ENCODE measurements at places on chromosomes 5 and 9.

- no peak overlapping the region for H3K27ac ChIP-seq
- H3K4me1 ChIP-seq, result no peaks in the 10 kb centered on the region
- DNase-seq, result no peak
- H3K27me3 ChIP-seq, result no peaks in the 10 kb centered on the region
Measured at GRCh38 chr5:173626505-173626820, 10.0 kb upstream of the BOD1 start.

DNA sequence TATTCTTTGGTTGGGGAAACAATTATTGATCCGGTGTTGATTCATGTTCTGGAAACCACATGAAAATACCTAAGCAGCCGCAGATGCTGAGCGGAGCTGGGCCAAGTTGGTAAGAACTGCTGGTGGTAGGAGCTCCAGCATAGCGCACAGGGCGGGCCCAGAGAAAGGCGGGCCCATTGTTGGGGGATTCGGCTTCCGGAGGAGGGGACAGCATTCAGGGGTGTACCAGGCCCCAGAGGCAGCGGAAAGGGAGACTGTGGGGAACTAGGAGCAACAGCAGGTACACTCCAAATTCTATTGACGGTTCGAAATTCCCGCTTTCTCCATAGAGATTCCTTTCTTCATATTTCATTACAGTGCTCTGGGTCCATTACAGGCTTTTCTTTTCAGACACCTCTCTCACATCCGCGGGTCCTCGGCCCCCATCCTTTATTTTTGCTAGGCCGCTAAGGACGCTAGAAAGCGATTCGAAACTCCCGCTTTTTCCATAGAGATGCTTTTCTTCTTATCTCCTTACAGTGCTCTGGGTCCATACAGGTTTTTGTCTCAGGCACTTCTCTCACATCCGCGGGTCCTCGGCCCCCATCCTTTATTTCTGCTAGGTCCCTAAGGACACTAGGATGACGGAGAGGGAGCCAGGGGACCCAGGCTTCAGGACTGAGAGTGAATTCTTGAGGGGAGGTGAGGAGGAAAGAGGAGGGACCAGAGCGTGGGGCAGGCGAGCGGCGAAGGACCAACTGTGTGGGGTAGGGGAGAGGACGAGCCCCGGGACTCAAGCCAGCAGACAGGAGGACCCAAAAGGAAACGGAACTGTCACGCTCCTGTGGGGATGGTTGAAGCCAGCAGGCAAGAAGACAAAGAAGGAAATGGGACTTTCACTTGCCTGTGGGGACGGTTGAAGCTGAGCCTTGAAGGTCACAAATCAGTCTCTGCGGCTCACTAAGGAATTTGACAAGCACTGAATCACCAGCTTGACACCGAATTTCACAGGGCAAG is at the start of gene CCDC152:
Gene CCDC152, plus strand, starts transcription at position 213 of the 996 bp plus-strand sequence. CDS start 2,304 bp downstream, outside the sequence.
- DNase-seq, result peak; percentile 54
- H3K4me3 ChIP-seq, result peak within 1 kb of the TSS; percentile 10
- no peaks in the 10 kb centered on the region for H3K4me1 ChIP-seq
- no peak within 1 kb of the TSS for H3K27ac ChIP-seq
- no peaks in the 10 kb centered on the region for H3K27me3 ChIP-seq

GRCh38 chr9:4665357-4665756 is 923 bp downstream of the SPATA6L start:
- no peak for DNase-seq
- no peak overlapping the region for H3K4me3 ChIP-seq
- peaks cover 7% of the 10 kb centered on the region for H3K4me1 ChIP-seq
- H3K36me3 ChIP-seq, result no peaks in the 10 kb centered on the region

GRCh38 chr5:59433174-59433573 is 460.4 kb downstream of the PDE4D start:
- no peaks in the 10 kb centered on the region for H3K27me3 ChIP-seq
- no peaks in the 10 kb centered on the region for H3K4me1 ChIP-seq
- no peak overlapping the region for H3K27ac ChIP-seq
- no peak for DNase-seq
- no peaks in the 10 kb centered on the region for H3K36me3 ChIP-seq

- no peaks in the 10 kb centered on the region for H3K36me3 ChIP-seq
- no peaks in the 10 kb centered on the region for H3K4me1 ChIP-seq
- H3K27ac ChIP-seq, result no peak overlapping the region
- DNase-seq, result peak; percentile 16
- H3K27me3 ChIP-seq, result no peaks in the 10 kb centered on the region
- H3K4me3 ChIP-seq, result no peak overlapping the region
Measured at GRCh38 chr5:171676286-171676944, 109.2 kb upstream of the SMIM23 start.

GRCh38 chr9:96199006-96199405 is 103.0 kb downstream of the HSD17B3 start:
- H3K4me1 ChIP-seq, result no peaks in the 10 kb centered on the region
- H3K27ac ChIP-seq, result no peak overlapping the region
- no peaks in the 10 kb centered on the region for H3K27me3 ChIP-seq

- no peaks in the 10 kb centered on the region for H3K27me3 ChIP-seq
- no peak overlapping the region for H3K4me3 ChIP-seq
- H3K36me3 ChIP-seq, result no peaks in the 10 kb centered on the region
- H3K4me1 ChIP-seq, result no peaks in the 10 kb centered on the region
- H3K27ac ChIP-seq, result no peak overlapping the region
Measured at GRCh38 chr9:36924071-36924470, 110.0 kb downstream of the PAX5 start.

DNA sequence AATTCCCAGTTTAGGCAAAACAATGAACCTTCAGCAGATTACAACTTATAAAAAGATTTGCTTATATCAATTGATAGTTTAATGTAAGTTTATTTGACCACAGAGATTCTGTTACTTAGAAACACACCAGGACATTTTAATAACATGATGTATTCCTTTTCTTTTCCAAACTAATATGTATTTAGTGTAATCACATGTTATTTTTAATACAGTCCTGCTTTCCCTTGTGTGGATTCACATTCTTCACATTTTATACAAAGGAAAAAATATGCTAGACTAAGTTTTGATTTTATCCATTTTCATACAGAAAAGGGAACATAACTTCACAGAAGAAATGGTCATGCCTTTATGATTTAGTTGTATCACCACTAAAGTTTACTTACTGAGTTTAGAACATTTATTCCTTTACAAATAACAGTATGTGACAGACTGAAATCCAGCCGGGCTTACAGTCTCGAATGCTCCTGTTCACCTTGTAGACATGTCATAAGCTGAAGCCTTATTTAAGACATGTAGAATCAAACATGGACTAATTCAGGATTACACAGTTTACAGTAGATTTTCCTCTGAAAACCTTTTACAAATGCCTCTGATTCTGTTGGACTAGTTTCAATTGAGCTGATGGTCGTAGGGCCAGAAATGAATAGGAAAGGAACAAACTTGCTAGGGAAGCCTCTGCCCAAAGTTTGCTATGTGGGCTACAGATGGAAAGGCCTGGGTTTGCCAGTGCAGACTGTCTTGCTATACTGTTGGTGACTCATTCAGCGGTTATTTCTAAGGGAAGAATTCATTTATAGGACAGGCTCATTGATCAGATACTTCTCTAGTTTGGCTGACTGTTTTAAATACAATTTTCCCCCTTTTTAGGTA is 6.6 kb upstream of the ASPN start:
- H3K36me3 ChIP-seq, result no peaks in the 10 kb centered on the region
- H3K4me3 ChIP-seq, result no peak overlapping the region
- DNase-seq, result no peak
- peaks cover 9% of the 10 kb centered on the region for H3K4me1 ChIP-seq

GRCh38 chr5:68325065-68325580 is 109.6 kb downstream of the PIK3R1 start:
- H3K27ac ChIP-seq, result no peak overlapping the region
- no peak overlapping the region for H3K4me3 ChIP-seq
- H3K36me3 ChIP-seq, result no peaks in the 10 kb centered on the region
- no peak for DNase-seq
- no peaks in the 10 kb centered on the region for H3K4me1 ChIP-seq
- no peaks in the 10 kb centered on the region for H3K27me3 ChIP-seq

- H3K27ac ChIP-seq, result no peak overlapping the region
- peaks cover 17% of the 10 kb centered on the region for H3K36me3 ChIP-seq
- peaks cover 6% of the 10 kb centered on the region for H3K4me1 ChIP-seq
- H3K4me3 ChIP-seq, result peak overlapping the region; percentile 8
Measured at GRCh38 chr9:70263421-70263820, 4.6 kb downstream of the SMC5 start.

GRCh38 chr5:90968319-90968718 is 409.7 kb downstream of the ADGRV1 start:
- no peak overlapping the region for H3K27ac ChIP-seq
- no peaks in the 10 kb centered on the region for H3K36me3 ChIP-seq
- H3K27me3 ChIP-seq, result no peaks in the 10 kb centered on the region
- no peak for DNase-seq
- H3K4me3 ChIP-seq, result no peak overlapping the region
- H3K4me1 ChIP-seq, result no peaks in the 10 kb centered on the region

DNA sequence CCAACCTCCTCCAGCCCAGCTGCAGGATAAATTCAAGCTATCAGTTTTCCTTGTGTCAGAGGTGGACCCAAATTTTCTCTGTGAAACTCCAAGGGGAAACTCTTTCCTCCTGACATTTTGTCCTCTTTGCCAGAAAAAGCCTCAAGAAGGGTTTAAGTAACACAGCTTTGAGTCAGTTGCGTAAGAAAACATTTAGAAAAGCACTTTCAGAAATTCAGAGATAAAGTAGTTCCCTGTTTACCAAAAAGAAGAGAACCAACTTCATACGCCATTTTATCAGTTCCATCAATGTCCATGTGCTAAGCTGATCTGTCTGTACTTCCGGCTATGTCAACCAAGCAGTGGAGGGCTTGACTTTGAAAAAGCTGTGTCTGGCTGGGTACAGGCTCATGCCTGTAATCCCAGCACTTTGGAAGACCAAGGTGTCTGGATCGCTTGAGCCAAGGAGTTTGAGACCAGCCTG is 19.9 kb upstream of the SUSD1 start:
- H3K36me3 ChIP-seq, result no peaks in the 10 kb centered on the region
- no peaks in the 10 kb centered on the region for H3K4me1 ChIP-seq
- peak overlapping the region; percentile 16 for H3K4me3 ChIP-seq
- H3K27ac ChIP-seq, result peak overlapping the region; percentile 62
- no peak for DNase-seq

- peak overlapping the region; percentile 42 for H3K27ac ChIP-seq
- no peaks in the 10 kb centered on the region for H3K27me3 ChIP-seq
- no peak for DNase-seq
- peaks cover 37% of the 10 kb centered on the region for H3K4me1 ChIP-seq
- no peak overlapping the region for H3K4me3 ChIP-seq
Measured at GRCh38 chr9:112754578-112754977, 4.0 kb downstream of the SNX30 start.

All from ascending aorta (tissue), 2 donors.